ENCODE measurements at places on chromosomes 13 and 19.

DNA sequence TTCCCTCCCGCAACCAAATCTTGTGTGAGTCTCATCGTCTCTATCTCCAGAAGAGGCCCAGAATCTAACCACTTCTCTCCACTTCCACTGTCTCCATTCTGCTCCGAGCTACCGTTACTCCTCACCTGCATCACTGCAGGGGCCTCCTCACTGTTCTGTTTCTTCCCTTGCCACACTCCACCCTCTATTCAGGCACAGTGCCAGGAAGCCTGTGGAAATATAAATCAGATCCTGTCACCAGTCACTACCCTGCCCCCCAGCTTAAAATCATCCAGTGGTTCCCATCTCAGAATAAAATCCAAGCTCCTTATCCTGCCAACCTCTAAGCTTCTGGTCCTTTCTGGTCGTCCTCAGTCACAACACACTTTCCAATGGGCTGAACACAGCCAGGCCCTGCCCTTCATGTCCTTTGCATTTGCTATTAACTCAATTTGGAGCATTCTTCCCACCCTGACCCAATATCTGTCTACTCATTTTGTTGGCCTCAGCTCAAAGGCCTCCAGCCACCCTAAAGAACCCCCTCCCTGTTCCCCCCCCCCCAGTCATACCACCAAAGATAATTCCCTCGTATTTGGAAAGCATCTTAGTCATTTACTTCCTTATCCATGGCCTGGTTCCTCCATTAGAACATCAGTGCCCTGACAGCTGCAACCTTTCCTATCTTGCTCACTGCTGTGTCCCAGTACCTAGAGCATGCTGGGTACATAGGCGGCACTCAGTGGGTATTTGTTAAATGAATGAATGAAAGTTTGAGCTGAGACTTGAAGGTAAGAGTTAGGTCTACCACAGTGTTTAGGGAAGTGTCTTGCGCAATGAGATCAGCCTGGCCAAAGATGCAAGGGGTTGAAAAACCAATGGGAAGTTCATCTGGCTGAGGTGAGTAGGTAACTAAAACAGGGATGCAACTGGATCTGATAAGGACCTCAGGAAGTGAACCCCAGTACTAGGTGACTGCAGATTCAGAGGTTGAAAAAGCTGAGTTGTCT is 24.4 kb downstream of the ZNF175 start:
- no peak for DNase-seq

- DNase-seq, result no peak
These were observed 27.7 kb downstream of the ATP4B start for GRCh38 chr13:113630296-113630695.

GRCh38 chr19:46715975-46716671 is 791 bp downstream of the PRKD2 start:
- DNase-seq, result no peak

DNA sequence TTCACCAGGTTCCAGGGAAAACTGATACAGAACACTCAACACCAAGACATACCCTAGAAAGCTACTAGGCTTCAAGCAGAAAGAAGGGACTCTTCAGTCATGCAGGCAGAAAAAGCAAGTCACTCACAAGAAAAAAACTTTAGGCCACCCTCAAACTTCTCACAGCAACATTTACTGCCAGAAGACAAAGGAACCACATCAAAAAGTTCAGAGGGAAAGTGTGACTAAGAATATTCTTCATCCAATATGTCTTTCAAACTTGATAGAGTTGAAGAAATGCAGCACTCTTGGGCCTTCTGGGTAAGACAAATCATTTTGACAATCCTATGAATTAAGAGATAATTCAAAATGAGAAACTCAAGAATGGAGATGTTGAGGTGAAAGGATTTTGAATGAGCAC is 7.7 kb downstream of the DZIP1 start:
- no peak for DNase-seq

- no peak for DNase-seq
These were observed 1.3 kb downstream of the FAM174C start for GRCh38 chr19:1276628-1277022.

GRCh38 chr19:49937750-49938381 is 8.6 kb upstream of the NUP62 start:
- DNase-seq, result peak; percentile 91

- no peak for DNase-seq
These were observed 1.1 kb downstream of the SUCLA2 start for GRCh38 chr13:47999973-48000372.

Measured in ELF-1 (cell line).